ENCODE measurements at places on chromosomes 2 and 18.
A peak's percentile ranks its signal among the peaks of the same experiment; 100 is the strongest.

- DNase-seq: no peak
These were observed 44.6 kb downstream of the INHBB start for GRCh38 chr2:120390381-120391055.

DNA sequence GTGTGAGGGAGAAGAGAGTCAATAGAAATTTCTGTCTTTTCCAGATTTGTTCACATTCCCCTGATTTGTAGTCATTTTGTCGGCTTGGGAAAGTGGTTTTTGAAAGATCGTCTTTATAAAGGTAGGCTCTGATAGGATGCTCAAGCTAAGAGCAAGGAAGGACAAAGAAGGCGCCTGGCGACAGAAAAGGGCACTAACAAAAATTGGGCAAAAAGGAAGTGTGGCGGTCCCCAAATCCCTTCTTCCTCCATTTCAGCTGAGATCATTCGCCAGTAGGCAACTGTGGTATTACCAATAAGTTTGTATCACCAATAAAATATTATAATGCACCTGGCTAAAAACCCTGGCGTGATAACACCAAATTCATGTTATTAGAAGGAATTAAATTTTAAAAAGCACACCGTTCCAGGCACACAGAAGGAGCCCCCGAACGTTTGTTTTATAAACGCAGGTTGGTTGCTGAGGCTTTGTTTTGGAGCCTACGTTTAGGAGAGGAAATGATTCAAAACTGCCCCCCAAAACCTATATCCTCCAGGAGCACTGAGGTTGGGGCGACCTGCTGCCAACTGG is 756 bp upstream of the PTPN4 start:
- DNase-seq: no peak

DNA sequence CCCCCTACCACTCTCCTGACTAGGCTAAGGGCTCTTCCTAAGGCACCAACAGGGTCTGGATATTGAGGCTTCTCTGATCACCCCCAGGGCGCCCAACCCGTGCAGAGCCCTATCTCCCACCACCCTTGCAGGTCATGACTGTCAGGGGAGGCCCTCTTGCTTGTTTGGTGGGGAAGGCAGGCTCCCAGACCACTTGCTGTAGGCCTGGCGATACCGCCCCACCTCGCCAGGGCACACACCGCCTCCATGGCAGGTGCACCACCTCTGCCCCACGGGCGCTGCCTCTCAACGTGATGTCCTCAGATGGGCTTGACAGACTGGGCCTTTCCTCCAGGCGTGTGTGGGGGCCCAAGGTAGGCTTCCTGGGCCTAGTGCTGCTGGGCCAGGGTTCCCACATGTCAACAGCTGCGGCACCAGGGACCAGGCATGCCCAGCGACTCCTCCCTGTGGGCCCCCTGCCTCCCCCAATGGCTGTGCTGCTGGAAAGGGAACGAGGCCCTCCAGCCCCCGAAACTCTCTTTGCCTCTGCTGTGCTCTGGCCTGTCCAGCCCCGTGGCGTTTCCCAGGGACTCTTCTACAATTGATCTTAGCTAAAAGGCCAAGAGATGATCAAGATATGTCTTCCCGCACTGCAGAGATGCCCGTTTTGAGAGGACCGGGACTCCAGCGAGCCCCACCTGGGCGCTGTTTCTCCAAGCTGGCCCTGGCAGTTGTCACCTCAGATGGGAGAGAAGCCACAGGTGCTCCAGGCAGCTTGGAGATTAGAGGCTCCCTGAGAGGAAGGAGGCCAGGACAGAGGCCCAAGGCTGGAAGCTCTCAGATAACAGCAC is 7.5 kb downstream of the NPPC start:
- DNase-seq: no peak

GRCh38 chr2:78606895-78607294 is 418.6 kb upstream of the REG3G start:
- DNase-seq: no peak

GRCh38 chr2:170262806-170263205 is 84.9 kb downstream of the MYO3B start:
- DNase-seq: no peak

GRCh38 chr2:99624677-99625076 is 134.9 kb upstream of the REV1 start:
- DNase-seq: no peak

DNA sequence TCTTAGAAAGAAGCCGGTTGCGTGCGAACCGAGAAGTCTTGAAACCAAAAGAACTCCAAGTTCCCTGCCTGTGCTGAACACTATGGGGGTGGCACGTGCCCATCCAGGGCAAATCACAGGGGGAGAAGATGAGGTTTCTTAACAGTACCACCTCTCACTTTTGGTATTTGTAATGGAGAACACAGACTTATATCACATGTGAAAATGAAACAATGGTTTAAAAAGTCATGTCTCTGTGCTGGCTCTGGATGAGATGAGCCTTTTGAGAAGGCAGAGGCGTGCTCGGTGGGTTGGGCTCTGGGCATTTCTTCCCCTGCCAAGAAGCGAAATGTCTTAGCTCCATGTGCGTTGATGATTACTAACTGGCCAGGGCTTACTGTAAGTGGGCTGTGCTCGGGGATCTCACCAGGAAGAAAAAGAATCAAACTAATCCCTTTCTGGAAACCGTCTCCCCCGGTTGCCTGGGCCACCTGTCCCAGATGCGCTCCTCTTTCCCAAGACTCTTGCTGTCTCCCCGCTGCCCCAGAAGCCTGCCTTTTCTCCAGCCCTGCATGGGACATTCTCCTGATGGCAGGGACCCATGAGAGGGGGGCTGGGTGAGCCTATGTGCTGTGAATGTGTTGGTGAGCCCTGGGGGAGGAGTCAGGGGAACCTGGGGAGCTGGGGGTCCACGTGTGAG is 252.9 kb downstream of the PRKCE start:
- DNase-seq: peak; percentile 34

DNA sequence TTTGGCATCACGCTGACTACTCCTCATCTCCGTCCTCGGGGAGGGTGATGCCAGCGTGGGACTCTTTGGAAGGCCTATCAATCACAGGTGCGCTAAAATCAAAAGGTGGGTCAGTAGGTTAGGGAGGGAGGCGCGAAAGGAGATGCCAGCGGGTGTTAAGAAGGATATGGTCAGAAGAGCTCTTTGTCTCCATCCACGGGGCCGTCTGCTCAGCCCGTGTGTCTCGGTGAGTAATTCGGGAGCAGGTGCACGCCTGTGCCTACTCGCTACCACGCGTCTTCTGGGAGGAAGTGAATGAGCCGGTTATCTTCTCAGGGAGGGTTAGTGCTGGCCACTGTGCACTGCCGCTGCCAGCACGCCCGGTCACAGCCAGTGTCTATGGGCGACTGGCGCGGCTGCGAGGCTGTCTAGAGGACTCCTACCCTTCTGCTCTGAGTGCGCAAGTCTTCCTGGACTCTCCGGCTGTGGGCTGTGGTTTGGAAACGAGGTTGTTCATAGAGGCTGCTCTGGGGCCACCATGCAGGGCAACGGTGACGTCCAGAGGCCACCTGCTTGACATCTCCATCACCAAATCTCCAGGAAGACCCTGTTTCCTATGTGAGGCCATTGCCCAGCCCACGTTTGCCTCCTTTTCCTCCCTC is 153.4 kb downstream of the MBP start:
- DNase-seq: no peak

DNA sequence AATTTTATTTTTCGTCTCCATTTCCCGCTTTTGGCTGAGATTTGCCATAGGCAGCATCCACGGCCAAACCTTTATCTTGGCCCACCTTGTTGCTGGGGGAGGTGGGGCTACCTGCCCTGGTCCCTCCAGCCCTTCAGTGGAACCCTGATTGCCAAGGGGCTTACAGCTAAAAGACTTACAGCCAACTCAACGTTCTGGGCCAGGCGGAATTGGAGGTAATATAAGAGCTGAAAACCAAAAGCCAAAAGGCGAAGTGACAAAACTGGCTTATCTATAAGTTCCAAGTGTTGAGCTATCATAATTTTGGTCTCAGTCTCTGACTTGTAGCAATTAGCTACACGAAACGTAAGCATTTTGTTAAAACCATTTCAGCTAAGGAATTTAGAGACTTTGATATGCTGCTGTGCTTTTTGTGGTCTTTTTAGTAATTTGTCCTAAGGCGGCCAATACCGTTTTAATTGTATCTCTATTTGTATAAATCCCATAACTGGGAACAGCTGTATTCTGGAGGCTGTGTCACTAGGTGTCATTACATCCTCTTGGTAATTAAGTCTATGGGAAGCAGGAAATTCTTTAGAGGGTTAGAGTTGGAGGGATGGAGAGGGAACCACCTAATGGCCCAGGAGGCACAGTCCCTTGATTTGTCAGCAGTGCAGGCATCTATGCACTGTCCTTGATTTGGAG is 24.0 kb downstream of the PDCD1 start:
- DNase-seq: no peak

GRCh38 chr2:237134321-237135230 is 48.9 kb downstream of the COPS8 start:
- DNase-seq: no peak

- no peak for DNase-seq
These were observed 36.2 kb downstream of the FBLN7 start for GRCh38 chr2:112174383-112174782.

DNA sequence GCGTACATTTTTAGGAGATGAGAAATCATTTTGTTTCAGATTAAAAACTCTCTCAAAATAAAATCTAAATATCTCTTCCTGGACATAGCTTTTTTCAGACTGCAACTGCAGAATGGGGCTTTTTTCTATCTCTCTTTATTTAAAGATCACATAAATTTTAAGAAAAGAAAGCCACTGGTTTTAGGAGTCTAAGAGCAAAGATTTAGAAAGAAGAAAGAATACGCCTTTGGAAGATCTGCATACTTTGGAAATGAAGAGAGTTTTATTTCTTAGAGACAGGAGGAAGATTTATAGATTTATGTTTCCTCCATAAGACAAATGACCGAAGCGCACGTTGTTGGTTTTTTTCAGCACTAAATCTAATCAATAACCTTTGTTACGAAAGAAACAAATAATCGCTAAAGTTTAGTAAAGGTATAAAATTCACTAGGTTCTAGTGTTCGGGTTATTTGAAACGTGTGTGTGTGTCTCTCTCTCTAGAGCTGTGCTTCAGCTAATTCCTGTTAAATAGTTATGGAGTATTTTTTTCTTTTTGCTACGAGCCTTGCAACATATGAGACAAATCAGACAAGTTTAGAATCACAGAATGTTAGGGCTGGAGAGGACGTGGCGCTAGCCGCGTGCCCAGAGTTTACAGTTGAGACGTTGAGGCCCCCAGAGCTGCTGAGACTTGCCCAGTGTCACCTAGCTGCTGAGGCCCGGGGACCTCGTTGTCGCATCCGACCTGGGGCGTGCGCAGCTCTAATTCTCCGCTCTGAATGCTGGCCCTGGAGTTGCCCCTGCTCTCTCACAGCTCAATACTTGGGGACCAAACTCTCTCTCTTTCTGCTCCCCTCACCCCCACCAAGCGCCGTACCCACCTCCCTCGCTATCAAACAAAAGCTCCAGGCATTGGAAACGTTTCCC is 69.9 kb downstream of the CTAGE1 start:
- peak; percentile 50 for DNase-seq

GRCh38 chr2:37441055-37441454 is 96.6 kb downstream of the QPCT start:
- DNase-seq: no peak

DNA sequence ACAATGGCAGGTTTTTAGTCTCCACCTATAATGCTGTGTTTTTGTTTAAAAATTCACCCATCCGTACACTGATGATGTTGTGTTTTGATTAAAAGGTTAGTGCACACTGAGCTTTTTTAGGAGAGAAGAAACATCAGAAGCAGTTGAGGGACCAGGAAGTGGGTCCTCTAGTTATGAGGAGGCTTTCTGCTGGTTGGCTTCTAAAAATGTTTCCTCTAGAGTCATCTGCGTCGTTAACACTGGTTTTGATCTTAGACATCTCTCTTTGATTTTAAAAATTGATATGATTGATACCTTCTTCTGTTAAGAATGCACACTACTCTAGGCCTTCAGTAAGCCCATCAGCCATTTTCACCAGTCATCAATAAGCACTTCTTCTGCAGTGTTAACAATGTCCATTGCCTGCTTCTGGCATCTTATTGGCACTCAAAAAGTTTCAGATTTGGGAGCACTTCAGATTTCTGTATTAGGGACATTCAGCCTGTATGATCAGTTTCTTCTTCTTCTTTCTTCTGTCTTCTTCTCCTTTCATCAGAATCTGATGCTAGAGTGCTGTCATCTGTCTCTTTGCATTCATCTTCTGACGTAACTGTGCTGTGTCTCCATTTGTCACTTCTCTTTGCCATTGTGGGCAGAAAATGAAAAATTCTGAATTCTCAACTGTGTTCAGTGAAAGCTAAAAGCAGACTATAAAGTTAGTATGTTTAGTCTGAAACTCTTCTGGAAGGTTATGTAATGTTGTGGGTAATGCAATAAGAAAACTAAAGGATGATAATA is 56.3 kb downstream of the PHLPP1 start:
- DNase-seq: peak; percentile 18

DNA sequence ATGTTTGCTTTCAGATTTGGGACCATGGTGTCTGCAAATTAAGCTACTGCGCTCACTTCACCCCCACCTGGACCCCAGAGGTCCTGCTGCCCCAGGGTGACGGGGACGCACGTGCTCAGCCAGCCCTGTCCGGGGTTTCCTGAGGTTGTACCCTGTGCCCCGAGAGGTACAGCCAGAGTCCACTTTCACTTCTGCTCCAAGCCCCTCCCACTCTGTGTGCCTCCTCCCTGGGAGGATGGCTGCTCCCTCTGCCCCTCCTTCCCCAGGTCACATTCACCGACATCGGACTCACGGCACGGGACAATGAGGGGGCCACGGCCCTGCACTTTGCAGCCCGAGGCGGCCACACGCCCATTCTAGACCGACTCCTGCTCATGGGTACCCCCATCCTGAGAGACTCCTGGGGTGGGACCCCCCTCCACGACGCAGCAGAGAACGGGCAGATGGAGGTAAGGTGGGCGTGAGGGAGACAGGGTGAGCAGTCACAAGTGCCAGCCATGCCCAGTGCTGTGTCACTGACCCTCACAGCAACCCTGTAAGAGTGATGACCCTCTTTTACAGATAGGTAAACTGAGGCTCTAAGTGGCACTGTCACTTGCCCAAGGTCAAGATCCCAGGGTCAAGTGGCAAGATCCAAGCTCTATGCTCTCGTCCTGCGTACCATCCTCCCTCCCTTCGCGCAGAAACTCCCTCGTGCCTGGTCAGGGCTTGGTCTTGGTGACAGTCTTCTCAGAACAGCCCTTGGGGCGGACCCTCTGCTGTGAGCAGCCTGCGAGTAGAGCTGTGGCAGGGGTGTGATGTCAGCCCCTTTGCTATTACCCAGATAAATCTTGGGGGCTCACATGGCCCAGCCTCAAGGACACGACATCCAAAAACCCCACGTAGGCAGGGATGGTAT is 7.6 kb downstream of the ESPNL start:
- peak; percentile 2 for DNase-seq

GRCh38 chr2:189751080-189751658 is 11.4 kb downstream of the OSGEPL1 start:
- peak; percentile 58 for DNase-seq

GRCh38 chr18:72922895-72923294 is 55.1 kb upstream of the NETO1 start:
- DNase-seq: no peak
